ENCODE measurements at places on chromosomes 16 and 17. TPM values are rescaled to one million over a fixed set of nuclear protein-coding genes. Genes with fewer than 3 reads are reported as not detected.
A peak's percentile ranks its signal among the peaks of the same experiment; 100 is the strongest.

GRCh38 chr16:55045756-55046460 is 115.2 kb downstream of the IRX5 start:
- DNase-seq: no peak

GRCh38 chr16:64948056-64948455 is 173.8 kb downstream of the CDH11 start:
- no peak for DNase-seq

DNA sequence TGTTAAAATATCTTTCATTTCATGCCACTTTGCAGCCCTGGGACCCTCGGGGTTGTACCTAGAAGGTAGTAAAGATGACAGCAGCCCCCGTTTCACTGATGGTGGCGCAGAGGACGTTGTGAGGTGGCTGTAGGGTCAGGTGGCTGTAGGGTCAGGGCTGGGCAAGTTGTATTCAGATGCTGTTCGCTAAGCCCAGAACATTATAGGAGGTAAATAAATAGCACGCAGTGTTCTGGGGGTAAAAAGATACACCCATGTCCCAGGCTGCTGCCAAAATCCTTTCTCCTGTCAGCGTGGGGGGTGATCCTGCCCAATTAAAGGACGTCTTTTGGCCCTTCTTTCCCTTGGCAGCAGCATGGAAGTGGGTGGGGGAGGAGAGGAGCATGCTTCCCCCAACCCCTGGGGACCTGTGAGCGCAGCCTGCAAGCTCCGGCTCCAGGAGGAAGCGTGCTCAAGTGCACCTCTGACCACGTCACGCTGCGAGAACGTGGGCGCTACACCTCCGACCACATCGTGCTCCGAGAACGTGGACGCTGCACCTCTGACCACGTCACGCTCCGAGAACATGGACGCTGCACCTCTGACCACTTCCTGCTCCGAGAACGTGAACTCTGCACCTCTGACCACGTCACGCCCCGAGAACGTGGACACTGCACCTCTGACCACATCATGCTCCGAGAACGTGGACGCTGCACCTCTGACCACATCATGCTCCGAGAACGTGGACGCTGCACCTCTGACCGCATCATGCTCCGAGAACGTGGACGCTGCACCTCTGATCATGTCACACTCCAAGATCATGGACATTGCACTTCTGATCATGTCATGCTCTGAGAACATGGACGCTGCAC is 182.1 kb downstream of the RPTOR start:
- no peak for DNase-seq

- DNase-seq: no peak
These were observed 12.7 kb upstream of the STAC2 start for GRCh38 chr17:39238311-39238972.

DNA sequence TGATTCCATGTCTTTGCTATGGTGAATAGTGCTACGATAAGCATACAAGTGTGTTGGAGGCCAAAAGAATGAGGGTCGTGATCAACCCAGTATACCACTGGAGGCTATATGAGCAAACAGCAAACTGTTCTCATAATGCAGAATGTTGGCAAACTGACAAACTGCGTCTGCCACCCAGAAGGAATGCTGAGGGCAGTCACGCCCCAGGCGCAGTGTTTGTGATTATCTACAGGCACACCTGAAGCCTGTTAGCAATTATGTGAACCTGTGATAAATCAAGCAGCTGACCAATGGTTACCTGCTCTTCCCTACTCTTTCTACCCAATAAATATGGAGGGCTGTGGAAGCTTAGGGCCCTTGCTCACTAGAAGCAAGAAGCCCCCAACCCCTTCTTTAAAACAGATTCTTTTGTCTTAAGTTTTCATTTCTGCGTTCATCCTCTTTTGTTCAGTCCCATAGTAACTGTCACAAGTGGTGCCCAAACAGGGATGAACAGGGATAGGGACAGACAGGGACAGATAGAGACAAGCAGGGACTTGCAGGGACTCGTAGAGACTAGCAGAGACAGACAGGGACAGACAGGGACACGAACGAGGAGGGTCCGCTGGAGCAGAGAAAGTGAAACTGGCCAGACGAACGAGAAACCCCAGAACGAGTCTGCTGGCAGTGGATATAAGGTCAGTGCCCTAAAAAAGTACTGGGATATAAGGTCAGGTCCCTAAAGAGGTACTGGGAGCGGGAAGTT is 25.1 kb downstream of the CD300LG start:
- DNase-seq: no peak

DNA sequence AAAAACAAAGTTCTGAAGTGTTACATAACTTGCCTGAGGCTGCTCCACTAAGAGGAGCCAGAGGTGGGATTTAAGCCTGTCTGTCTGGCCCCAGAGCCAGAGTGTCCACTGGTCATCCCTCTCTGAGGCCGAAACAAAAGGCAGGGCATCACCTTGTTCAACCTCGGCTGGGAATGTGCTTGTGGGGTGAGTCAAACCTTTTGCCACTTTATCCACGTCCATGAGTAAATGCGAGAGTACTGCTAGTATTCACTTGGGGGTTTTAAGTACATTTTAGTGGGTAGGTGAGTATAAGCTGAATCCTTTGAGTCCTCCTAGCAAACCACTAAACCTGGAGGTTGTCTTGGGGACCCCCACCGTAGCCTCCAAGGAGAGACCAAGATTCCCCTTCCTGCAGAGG is 103.5 kb downstream of the STX8 start:
- peak; percentile 91 for DNase-seq

- no peak for DNase-seq
These were observed 2.4 kb upstream of the VWA3A start for GRCh38 chr16:22089910-22090309.

- no peak for DNase-seq
These were observed 92.2 kb downstream of the IRX3 start for GRCh38 chr16:54194334-54194743.

- DNase-seq: no peak
These were observed 60.3 kb upstream of the FBXO47 start for GRCh38 chr17:39027455-39028035.

DNA sequence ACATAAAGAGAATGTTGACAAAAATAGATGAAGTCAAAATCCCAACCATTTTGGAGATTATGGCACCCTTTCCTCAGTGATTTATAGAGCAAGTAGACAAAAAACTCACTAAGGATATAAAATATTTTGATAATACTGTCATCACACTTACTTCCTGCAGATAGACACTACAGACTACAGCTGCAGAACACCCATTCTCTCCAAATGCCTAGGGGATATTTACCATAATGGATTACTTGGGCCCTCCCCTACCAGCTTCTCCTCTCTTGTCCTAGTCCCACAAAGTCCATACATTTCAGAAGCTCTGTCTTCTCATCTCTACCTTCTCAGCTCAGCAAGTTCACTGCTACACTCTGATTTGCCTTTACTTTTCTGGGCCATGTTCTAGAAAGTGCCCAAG is 37.2 kb upstream of the CCNF start:
- DNase-seq: no peak

DNA sequence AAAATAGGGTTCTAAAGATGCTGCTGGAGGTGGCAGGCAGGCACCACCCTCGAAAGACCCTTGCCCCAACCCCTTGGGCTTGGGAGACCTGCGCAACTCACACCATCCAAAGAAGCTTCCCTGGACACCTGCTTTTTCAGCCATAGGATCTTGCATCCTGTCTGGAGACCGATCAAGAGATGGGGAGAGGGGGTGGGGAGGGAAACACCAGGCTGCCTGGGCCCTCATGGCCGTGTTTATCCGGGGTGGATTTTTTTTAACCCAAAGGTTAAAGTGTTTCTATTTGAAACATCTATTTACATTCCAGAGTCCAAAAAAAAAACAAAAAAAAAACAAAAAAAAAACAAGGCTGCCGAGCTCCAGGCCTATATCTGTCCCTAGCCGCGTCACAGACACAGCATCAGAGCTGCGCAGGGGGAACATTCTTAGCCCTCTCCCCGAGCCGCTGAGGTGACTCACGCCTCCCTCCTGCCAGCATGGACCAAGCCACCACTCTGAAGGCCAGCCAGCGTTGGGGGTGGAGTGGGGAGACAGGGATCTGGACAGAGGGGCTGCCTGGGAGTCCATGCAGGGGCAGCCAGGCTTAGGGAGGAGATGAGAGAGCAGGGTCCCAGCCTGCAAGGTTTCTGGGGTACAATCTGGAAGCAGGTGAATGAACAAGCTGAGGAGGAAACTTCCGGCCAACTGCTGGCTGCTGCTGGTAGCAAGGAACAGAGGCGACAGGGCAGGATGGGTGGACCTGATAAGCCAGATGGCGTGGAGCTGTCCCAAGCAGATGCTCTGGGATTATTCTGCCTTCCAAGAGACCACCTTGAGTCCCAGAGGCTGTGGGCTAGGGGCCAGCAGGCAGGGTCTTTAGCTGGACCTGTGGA is 14.8 kb downstream of the HDAC5 start:
- DNase-seq: peak; percentile 96

The ZNF624 gene
- 1.5 TPM for polyA plus RNA-seq

The TMEM132E gene
- polyA plus RNA-seq: not detected
